Body of pancreas (tissue), 4 donors: ENCODE measurements at places on chromosomes 11 and 22.
A peak's percentile ranks its signal among the peaks of the same experiment; 100 is the strongest.

GRCh38 chr11:27621405-27622161 lies 78.7 kb downstream of the BDNF start:
- H3K27me3 ChIP-seq, result no peaks in the 10 kb centered on the region
- H3K4me3 ChIP-seq, result no peak overlapping the region
- no peaks in the 10 kb centered on the region for H3K4me1 ChIP-seq
- no peak overlapping the region for H3K27ac ChIP-seq

- no peak overlapping the region for H3K4me3 ChIP-seq
- no peak for DNase-seq
- H3K27me3 ChIP-seq, result no peaks in the 10 kb centered on the region
- no peaks in the 10 kb centered on the region for H3K36me3 ChIP-seq
- H3K4me1 ChIP-seq, result no peaks in the 10 kb centered on the region
Observed at GRCh38 chr11:104433751-104434150, 269.8 kb upstream of the PDGFD start.

- H3K4me3 ChIP-seq, result no peak overlapping the region
- no peaks in the 10 kb centered on the region for H3K36me3 ChIP-seq
- peak; percentile 74 for DNase-seq
- H3K27me3 ChIP-seq, result no peaks in the 10 kb centered on the region
- H3K4me1 ChIP-seq, result no peaks in the 10 kb centered on the region
Observed at GRCh38 chr11:17760102-17761029, 25.8 kb downstream of the KCNC1 start.

DNA sequence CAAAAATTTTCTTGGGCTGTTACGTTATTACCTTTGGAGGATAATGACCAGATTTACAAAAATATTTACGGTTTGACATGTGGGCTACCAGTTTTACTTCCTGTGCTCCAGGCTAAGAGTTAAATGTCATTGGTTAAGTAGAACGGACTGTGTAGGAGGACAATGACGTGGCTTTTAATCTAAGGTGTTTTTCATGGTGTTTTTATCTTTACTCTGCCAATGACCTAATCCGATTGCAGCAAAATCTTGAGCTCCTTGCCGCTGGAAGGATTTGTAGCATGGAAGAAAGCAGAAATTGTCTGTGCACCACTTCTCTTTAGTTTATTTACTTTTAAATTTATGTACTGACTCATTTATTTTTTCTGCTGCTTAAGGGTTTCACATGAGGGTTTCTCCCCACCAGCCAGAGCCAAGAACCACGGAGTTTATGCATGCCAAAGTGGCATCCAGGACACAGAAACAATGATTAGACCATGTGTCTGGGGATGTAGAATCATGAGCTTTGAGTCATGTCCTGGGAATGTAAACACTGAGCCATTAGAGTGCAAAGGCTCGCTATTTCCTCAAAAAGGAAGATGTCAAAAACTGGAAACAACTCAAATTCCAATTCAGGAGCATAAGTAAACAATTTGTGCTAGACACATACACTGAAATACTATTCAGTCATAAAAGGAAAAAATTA lies 1.9 kb upstream of the CARD16 start:
- H3K4me1 ChIP-seq, result no peaks in the 10 kb centered on the region
- H3K27ac ChIP-seq, result no peak overlapping the region
- H3K4me3 ChIP-seq, result no peak overlapping the region
- H3K36me3 ChIP-seq, result no peaks in the 10 kb centered on the region
- DNase-seq, result no peak

DNA sequence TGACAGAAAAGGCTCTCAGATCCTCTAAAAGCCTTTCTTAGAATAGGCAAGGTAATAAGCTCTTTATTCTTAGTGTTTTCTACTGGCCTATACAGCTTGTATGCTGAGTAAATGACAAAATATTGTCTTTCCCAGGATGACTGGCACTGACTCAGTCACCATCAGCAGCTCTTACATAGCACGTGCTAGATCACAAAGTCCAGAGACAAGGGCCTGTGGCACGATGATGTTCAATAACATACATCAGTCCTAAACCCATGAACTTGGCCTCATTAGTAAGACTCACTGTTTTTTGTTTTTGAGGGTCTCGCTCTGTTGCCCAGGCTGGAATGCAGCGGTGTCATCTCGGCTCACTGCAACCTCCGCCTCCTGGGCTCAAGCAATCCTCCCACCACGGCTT lies 42.7 kb downstream of the CELF1 start:
- H3K4me1 ChIP-seq, result peaks cover 52% of the 10 kb centered on the region
- H3K27ac ChIP-seq, result no peak overlapping the region
- DNase-seq, result no peak
- no peak overlapping the region for H3K4me3 ChIP-seq
- no peaks in the 10 kb centered on the region for H3K27me3 ChIP-seq
- H3K36me3 ChIP-seq, result no peaks in the 10 kb centered on the region

- no peak for DNase-seq
- no peaks in the 10 kb centered on the region for H3K27me3 ChIP-seq
- no peak overlapping the region for H3K27ac ChIP-seq
- H3K4me1 ChIP-seq, result peaks cover 20% of the 10 kb centered on the region
- H3K36me3 ChIP-seq, result no peaks in the 10 kb centered on the region
Observed at GRCh38 chr11:7906481-7906880, 24.6 kb downstream of the OR10A6 start.

DNA sequence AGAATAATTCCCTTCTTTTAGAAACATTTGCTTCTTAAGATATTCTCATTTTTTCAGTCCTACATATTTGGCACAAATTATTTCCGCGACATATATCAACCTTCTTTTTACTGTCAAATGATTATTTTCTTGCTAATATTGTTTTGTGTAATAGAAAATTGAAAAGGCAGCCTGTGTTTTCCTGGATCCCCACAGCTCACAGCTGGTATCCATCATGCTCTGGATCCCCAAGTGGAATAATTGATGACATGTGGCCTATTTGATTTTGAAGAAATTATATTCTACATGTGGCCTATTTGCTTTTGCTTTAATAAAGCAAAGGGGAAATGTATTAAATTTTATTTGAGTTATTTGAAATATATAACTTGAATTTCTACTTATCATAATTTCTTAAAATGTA lies 199.4 kb upstream of the LUZP2 start:
- no peak overlapping the region for H3K4me3 ChIP-seq
- H3K27ac ChIP-seq, result no peak overlapping the region
- no peaks in the 10 kb centered on the region for H3K36me3 ChIP-seq

GRCh38 chr22:50601669-50602337 lies 1.2 kb downstream of the MAPK8IP2 start:
- no peaks in the 10 kb centered on the region for H3K27me3 ChIP-seq
- H3K36me3 ChIP-seq, result no peaks in the 10 kb centered on the region
- no peak for DNase-seq
- H3K4me3 ChIP-seq, result no peak overlapping the region

- peaks cover 12% of the 10 kb centered on the region for H3K4me1 ChIP-seq
- H3K27ac ChIP-seq, result no peak overlapping the region
- no peak for DNase-seq
- H3K36me3 ChIP-seq, result no peaks in the 10 kb centered on the region
- no peaks in the 10 kb centered on the region for H3K27me3 ChIP-seq
- no peak overlapping the region for H3K4me3 ChIP-seq
Observed at GRCh38 chr11:76724171-76724768, 53.7 kb upstream of the LRRC32 start.

DNA sequence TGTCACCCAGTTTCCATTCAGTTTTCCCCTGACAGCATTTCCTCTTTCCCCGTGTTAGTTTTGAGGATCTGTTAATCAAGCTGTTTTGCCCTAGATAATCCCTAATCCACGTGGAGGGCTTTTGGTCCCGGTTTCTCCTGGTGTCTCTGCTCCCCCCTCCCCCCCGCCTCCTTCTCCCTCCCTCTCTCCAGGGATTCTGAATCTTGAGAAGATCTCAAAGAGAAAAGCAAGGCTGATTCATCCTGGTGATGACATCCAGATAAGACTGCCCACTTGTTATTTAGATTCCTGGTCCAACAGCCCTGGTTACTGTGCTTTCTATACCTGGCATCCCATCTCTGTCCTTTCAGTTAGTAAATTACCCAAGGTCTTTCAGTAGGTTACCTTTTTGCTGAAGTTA lies 59.4 kb downstream of the KCNA4 start:
- no peaks in the 10 kb centered on the region for H3K4me1 ChIP-seq
- no peak overlapping the region for H3K4me3 ChIP-seq
- DNase-seq, result no peak
- no peaks in the 10 kb centered on the region for H3K27me3 ChIP-seq
- H3K27ac ChIP-seq, result no peak overlapping the region
- H3K36me3 ChIP-seq, result no peaks in the 10 kb centered on the region

DNA sequence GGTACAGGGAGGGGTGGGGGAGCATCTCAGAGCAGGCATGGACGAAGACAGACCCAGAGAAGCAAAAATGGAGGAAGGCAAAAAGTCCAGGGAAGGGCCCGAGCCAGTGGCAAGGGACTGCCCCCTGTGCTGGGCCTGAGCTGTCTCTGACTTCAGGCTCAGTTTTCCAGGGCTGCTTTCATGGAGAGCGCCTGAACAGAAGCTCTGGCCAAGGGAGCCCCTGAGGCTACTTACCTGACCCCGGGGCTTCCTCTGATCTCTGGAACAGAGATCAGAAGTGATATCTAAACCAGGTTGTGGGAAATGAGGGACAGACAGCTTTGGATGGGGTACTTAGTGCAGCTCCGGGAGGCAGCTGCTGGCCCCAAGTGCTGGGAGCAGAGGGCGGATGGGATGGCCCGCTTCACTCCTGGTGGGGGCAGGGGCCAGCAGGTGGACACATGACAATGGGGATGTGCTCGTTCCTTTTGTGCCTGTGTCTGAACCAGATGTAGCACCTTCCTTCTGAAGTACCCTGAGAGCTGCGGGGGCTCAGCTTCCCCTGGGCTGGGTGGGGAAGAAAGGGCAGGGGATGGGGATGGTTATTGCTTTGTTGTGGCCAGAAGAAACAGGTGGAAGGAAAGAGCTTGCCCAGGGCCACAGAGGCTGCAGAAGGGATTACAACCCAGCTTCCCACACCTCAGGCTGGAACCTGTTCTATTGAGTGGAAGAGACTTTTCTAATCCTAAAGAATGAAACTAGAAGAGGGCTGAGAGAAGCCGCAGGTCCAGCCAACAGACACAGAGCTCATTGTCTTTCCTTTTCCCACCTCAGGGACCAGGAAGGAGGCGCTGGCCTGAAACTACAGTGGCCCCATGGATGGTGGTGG lies 5.7 kb downstream of the LRRC10B start:
- H3K36me3 ChIP-seq, result no peaks in the 10 kb centered on the region
- no peak overlapping the region for H3K4me3 ChIP-seq
- no peaks in the 10 kb centered on the region for H3K27me3 ChIP-seq
- H3K27ac ChIP-seq, result no peak overlapping the region
- no peak for DNase-seq
- peaks cover 14% of the 10 kb centered on the region for H3K4me1 ChIP-seq

DNA sequence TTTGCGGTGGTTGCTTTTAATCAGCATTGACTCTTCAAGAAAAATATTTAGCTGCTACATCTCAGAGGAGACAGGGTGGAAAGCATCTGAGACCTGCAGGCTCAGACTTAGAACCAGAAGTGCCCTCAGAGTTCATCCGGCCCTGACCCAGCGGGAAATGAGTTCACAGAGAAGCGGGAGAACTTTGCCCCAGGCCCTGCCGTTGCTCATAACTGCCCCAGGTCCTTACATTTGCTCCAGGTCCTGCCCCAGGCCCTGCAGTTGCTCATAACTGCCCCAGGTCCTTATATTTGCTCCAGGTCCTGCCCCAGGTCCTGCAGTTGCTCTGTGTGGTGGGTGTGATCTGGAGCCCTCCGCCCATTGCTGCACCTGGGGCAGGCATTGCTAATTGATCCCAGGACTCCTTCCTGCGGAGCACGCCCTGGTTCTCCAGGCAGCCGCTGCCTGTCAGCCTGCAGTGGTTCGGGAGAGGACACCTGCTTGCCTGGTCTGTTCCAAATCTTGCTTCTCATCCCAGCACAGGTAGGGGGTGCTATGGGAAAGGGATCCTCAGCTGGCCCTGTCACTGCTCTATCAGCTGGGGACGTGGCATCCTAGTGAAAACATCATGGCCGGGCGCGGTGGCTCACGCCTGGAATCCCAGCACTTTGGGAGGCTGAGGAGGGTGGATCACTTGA lies 58.1 kb upstream of the PPP6R3 start:
- peaks cover 11% of the 10 kb centered on the region for H3K4me1 ChIP-seq
- peaks cover 13% of the 10 kb centered on the region for H3K36me3 ChIP-seq
- no peaks in the 10 kb centered on the region for H3K27me3 ChIP-seq
- no peak overlapping the region for H3K4me3 ChIP-seq
- no peak overlapping the region for H3K27ac ChIP-seq

DNA sequence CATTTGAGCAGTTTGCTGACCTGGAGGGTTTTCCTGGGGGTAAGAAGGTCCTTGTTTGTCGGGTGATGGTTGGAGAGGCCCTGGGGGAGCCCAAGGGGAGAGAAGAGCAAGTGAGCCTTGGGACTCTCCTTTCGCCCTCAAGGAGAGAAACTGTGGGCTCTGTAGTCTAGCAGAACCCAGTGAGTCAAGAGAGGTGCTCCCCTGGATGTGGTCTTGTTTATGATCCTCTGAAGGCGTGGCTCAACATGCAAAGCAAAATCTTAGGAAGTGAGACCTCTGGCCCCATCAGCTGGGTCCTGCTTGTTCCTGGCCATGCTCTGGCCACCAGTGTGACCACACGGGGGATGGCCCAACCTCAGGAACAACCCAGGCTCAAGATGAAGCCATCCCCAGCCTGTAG lies 66.5 kb upstream of the ALX4 start:
- H3K36me3 ChIP-seq, result no peaks in the 10 kb centered on the region
- H3K27ac ChIP-seq, result no peak overlapping the region
- H3K4me1 ChIP-seq, result no peaks in the 10 kb centered on the region
- H3K27me3 ChIP-seq, result no peaks in the 10 kb centered on the region
- H3K4me3 ChIP-seq, result no peak overlapping the region

GRCh38 chr22:40487663-40488249 lies 117.4 kb downstream of the SGSM3 start:
- peaks cover 19% of the 10 kb centered on the region for H3K4me1 ChIP-seq
- no peak for DNase-seq
- no peaks in the 10 kb centered on the region for H3K36me3 ChIP-seq
- H3K27me3 ChIP-seq, result no peaks in the 10 kb centered on the region

GRCh38 chr11:116454951-116455350 lies 317.8 kb downstream of the BUD13 start:
- H3K4me1 ChIP-seq, result no peaks in the 10 kb centered on the region
- no peaks in the 10 kb centered on the region for H3K27me3 ChIP-seq
- no peaks in the 10 kb centered on the region for H3K36me3 ChIP-seq
- H3K4me3 ChIP-seq, result no peak overlapping the region
- no peak for DNase-seq

- no peak for DNase-seq
- peaks cover 12% of the 10 kb centered on the region for H3K4me1 ChIP-seq
- no peaks in the 10 kb centered on the region for H3K27me3 ChIP-seq
Observed at GRCh38 chr22:45499746-45500145, 2.9 kb upstream of the FBLN1 start.

DNA sequence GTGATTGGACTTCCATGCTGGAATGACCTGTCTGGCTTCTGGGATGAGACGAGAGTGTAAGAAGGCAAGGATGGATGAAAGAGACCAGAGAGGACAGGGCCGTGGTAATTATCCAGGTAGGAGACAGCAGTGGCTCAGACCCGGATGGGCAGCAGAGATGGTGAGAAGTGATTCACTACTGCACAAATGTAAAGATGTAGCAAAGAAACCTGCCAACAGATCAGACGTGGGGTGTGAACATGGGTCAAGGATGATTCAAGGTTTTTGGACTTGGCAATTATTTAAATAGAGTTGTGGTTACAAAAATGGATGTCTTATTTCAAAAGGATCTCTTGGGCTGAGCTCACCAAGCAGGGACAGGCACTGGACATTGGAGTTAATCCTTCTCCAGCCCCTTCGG lies 32.7 kb downstream of the RIBC2 start:
- H3K27ac ChIP-seq, result no peak overlapping the region
- H3K36me3 ChIP-seq, result no peaks in the 10 kb centered on the region
- H3K4me1 ChIP-seq, result peaks cover 2% of the 10 kb centered on the region
- DNase-seq, result no peak
- H3K4me3 ChIP-seq, result no peak overlapping the region

- H3K4me1 ChIP-seq, result no peaks in the 10 kb centered on the region
- no peaks in the 10 kb centered on the region for H3K36me3 ChIP-seq
- no peak for DNase-seq
- H3K27ac ChIP-seq, result no peak overlapping the region
Observed at GRCh38 chr11:8218840-8219239, 44.8 kb downstream of the LMO1 start.
